RPMI8226 (cell line): ENCODE measurements at places on chromosomes 5 and 9.

DNA sequence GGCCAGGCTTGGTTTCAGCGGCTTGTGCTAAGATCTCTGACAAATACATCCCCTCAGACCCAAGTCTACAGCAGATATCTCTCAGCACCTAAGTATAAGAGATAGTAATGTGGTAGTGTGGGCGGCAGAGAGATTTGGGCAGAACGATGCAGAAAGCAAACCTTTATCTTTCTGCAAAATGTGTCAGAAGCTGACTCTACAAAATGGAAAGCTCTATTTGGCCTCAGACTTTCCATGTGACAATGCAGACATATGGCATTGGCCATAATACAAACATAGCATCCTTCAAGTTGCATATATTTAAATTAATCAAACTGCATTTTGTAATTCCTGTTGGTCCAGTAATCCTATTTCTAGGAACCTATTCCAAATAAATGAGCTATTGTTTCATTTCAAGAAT is 102.5 kb upstream of the RAI14 start:
- no peak for DNase-seq

DNA sequence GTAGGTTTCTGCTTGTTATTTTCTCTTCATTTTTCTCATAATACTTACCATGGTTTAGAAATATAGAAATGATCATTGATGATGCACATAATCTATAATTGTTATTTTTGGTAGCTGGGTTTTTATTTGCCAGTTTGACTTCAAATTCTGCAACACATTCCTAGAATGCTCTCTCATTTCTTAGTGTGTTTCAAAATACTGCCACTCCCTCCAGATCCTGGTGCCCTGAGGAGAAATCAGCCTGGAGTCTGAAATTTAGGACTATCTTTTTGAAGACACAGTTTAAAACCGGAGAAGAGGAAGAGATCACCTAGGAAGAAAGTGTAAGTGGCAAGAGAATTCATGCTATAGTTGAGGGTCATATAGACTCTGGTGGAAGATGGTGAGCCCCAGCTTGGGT is 57.5 kb downstream of the TAF11L14 start:
- DNase-seq, result no peak

DNA sequence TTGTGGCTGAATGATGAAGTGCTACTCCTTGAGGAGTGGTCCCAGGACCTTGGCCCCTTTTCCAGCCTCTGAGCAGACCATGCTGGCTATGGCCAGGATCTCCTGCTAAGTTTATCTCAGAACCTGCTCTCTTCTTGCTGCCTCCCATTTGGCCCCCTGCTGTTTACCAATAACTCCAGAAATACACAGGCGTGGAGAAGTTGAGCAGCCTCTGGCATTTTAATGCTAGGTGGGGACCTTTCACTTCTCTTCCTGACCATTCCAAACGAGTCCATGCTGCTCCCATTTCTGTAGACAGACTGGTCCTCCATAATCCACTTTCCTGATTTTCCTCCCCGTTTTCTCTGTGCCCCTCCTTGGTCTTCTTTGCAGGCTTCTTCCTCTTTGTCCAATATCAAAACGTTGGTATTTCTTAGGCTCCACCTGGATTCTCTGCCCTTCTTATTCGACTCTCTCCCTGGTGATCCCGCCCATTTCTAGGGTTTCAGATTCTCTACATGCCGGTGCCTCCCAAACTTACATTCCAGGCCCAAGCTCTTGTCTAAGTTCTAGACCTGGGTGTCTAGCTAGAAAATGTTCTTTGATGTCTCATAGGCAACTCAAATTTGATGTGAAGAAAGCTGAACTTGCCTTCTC is 33.4 kb upstream of the TNFAIP8 start:
- DNase-seq, result no peak

GRCh38 chr5:52598968-52599367 is 188.7 kb upstream of the ITGA1 start:
- DNase-seq, result no peak

- DNase-seq, result no peak
Observed at GRCh38 chr5:125043781-125044391, 297.4 kb upstream of the ZNF608 start.

DNA sequence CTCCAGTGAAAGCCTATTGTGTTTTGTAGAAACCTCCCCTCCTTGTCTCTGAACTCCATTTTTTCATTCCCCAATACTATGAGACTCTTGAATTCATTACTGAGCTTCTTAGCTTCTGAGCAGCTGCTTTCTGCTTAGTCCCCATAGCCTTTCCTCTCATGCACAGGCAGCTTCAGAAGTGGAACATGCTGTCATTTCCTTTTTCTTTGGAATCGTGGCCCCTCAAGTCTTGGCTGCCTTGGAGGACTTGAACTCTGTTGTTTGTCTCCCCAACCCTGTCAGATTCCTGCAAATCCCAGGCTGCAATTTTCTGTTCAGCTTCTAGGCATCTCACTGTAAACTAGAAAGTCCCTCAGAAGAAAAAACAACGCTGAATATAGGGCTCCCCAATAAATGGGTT is 268.5 kb downstream of the ARRDC3 start:
- no peak for DNase-seq

GRCh38 chr9:98034593-98035546 is 21.7 kb upstream of the NANS start:
- peak; percentile 87 for DNase-seq

- no peak for DNase-seq
Observed at GRCh38 chr5:148584103-148584502, 70.2 kb downstream of the HTR4 start.

DNA sequence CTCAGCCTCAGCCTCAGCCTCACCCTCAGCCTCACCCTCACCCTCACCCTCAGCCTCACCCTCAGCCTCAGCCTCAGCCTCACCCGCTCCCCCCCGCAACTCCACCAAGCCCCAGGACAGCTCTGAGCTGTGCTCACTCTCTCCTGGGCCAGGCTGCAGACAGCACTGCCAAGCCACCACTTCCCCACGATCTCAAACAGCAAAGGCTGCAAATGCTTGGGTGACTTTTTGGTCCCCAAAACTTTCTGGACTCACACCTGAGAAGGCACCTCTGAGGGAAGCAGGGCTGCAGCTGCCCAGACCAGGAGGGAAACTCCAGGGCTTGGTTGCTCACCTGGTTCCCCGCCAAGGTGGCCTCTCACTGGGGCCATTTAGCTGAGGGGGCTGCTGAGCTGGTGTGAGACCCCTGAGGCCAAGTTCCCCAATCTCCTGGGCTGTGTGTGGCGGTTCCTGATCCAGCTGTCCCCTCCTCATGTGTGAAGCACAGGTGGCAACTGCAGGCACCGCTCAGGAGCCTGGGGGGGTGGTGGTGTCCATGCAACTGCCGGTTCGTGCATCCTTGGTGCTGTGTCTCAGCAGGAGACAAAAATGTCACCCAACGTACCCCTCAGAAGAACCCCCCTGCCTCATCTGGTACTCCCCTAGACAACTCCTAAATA is 17.8 kb downstream of the MRPL36 start:
- no peak for DNase-seq

DNA sequence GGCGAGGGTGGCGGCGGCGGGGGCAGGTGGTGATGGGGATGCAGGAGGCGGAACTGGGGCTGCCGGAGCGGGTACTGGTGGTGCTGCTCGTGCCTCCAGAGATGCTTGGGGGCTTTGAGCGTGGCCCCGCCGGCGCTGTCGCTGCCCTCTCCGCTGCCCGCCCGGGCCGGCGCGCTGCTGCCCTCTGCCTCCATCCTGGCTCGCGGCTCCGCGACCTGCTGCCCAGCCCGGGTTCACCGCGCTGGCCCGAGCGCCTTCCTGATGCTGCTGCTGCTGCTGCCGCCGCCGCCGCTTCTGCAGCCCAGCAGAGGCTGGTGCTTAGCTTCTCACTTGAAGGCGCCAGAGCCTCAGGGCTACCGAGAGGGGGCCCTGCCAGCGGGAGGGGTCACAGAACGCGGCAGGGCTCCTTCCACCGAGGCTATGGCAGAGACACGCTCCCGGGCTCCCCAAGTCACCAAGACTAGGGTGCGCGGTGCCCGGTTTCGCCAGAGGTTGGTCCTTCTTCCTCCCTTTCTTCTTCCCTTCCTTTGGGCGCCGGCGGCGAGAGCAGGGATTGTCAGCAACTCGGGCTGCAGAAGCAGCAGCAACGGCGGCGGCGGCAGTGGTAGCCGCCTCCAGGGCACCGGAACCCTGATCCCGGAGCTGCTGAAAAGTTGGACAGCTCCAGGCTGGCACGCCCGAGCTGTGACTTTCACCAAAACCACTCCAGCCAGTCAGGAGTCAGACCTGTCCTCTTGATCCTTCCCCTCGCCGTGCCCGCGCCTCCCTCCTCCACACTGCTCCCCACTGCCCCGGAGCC is at the start of gene PDE4D:
TSS of gene PDE4D (minus strand) at position 298 of the 799 bp plus-strand sequence.
- DNase-seq, result peak; percentile 22

DNA sequence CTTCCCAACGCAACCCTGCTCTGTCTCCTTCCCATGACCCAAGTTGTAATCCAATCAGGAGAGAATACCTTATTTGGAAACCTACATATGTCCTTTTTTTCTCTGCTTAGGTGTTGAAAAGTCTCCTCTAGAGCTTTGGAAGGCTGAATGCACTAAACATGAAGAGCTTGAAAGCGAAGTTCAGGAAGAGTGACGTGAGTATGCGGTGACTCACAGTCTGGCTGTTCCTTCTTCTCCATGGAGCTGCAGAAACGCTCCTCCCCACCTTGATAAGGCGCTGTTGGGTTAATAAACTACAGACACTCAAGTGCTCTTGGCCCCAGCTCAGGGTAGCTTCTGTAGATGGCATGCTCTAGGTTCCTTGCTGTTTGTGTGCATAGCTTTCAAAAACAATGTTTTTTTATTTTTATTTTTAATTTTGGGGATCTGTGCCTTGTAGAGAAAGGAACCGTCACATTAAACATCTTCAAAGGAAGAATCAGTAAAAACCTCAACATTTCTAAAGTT is 30.7 kb downstream of the RAI14 start:
- no peak for DNase-seq

GRCh38 chr5:154478224-154478565 is at the start of gene HAND1:
TSS of gene HAND1 (minus strand) at chr5:154478227. CDS start at chr5:154478008, 219 bp downstream.
- no peak for DNase-seq

GRCh38 chr5:76524868-76525267 is 98.3 kb downstream of the F2RL2 start:
- DNase-seq, result no peak

GRCh38 chr5:114411380-114411931 is 49.6 kb downstream of the KCNN2 start:
- DNase-seq, result no peak

- DNase-seq, result no peak
Observed at GRCh38 chr9:98583417-98583816, 125.3 kb downstream of the GABBR2 start.

DNA sequence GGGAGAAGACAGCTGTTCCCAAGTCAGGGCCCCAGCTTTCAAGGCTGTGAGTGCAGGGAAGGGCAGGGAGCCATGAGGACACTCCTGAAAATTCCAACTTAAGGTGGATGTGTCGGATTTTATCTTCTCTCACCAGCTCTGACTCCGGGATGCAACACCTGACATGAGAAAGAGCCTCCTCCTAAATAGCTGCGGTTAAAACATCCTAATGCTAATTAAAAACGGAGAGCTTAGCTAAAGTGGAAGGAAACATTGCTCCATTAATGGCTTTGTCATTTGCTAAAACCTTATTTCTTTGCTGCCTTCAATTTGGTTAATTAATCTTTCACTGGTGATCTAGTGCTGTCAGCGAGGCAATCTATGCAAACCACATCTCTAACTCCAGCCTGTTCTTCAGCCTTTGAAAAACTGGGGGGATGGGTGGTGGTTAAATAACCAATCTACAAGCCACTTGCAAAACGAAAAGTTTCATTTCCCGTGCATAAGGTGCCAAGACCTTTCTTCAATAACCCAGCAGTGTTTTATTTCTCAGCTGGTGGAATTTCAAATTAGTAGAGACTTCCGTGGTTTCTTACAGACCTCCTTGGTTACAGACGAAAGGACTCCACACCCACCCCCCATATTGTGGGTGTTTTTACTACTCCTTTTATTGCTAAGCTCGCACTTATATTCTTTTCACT is 379.6 kb downstream of the MLLT3 start:
- DNase-seq, result peak; percentile 70

- DNase-seq, result peak; percentile 68
Observed at GRCh38 chr9:21465859-21466518, 16.1 kb downstream of the IFNE start.

DNA sequence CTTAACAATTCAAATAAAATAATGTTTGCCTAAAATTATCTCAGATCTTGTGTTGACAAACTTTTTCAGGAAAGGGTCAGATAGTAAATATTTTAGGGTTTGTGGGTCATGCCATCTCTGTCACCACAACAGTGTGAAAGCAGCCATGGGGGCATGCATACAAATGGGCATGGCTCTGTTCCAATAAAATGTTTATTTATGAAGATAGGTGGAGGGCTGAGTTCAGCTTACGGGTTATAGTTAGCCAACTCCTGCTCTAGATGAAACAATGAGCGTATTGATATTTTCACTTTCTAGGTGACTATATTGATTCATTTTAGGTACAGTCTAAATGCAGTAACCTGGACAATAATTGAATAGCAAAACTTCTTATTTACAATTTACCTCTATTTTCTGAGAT is 533.8 kb upstream of the CLINT1 start:
- no peak for DNase-seq

DNA sequence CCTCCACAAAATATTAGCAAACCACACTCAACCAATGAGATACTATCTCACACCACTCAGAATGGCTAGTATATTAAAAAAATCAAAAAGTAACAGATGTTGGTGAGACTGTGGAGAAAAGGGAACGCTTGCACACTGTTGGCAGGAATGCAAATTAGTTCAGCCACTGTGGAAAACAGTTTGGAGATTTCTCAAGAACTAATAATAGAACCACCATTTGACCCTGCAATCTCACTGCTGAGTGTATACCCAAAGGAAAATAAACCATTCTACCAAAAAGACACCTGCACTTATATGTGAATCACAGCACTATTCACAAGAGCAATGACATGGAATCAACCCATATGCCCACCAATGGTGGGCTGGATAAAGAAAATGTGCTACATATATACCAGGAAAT is 393.5 kb downstream of the PDE4D start:
- DNase-seq, result no peak

DNA sequence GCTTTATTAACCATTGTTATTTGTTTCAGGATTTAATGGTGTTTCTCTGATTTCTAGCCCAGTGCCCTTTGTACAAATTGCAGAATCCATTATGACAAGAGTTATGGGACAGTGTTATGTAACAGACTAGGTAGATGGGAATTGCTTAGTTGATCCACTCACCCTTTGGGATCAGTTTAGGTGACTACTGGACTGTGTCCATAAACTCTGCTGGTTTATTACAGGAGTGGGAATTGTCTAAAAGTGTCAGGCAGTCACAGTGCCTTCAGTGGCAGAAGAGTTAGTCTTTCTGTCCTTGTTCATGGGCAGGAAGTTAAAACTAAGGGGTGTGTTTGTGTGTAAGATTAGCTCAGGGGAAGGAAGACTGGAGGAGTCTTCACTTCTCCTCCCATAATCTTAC is 29.3 kb downstream of the RCL1 start:
- no peak for DNase-seq

DNA sequence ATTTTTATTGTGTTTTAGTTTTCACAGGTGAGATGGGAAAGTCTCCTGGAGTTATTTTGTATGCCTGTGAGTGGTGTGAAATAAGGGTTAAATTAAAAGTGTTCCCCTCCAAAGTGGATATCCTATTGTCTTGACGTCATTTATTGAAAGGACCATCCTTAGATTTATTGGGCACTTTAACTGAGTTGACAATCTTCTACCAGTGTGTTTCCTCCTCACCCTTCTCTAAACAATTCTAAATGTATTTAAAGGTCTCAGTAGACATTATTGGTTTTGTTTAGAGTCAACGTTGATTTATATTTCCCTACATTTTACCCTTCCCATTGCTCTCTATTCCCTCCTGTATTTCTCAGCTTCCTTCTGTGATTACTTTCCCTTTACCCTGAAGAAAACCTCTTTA is 40.8 kb downstream of the PRRC1 start:
- no peak for DNase-seq
